Foreskin fibroblast (primary cell): ENCODE measurements at places on chromosomes 12 and 14.

GRCh38 chr14:58563978-58564377, 73.8 kb upstream of the DACT1 start:
- DNase-seq = no peak

DNA sequence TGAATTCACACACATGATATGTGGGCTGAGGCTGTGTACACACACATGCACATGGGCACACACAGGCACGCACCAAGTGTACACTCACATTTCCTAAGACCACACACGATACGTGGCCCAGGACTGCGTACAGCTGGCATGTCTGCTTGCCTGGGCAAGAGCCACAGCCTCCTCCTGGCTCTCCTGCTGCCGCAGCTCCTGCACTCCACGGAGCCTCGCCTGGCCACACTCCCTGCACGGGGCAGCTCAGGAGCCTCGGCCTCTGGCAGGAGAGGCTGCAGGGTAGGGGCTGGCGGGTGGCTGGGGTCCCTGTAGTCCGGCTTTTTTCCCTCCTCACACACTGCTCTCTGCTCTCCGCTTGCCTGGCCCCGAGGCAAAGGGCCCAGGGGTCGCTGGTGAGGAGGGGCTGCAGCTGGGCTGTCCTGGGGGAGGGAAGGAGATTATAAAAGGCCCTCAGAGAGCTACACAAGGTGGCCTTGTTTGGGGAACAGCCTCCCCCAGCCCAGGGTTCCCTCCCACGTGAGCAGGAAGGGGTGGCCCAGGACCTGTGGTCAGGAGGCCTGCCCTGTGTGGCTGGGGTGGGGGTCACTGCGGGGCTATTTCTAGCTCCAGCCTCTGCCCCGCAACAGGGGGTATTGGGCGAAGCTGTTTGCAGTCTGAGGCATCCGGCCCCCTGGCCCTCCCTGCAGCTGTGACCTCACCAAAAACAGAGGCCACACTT, 89.0 kb upstream of the SFSWAP start:
- DNase-seq = no peak

DNA sequence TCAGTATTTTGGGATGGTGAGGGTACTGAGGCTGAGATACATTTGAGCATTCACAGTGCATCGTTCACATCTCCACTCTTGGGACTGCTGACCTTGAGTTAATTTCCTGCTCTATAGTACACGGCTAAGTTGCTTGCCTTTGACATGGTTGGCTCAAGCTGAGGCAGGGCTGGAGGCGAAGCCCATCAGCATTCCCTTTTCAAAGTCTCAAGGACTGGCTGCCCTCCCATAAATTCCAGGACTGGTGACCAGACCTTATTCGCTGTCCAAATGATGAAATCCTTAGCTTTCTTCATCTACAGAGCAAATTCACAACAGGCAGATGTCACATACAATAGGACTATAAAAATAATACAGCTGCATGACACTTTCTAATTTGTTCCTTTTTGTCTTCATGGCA, 85.9 kb downstream of the SSPN start:
- peak; percentile 62 for DNase-seq

- no peak for DNase-seq
These were observed 606.5 kb downstream of the GALC start for GRCh38 chr14:87386524-87386923.

DNA sequence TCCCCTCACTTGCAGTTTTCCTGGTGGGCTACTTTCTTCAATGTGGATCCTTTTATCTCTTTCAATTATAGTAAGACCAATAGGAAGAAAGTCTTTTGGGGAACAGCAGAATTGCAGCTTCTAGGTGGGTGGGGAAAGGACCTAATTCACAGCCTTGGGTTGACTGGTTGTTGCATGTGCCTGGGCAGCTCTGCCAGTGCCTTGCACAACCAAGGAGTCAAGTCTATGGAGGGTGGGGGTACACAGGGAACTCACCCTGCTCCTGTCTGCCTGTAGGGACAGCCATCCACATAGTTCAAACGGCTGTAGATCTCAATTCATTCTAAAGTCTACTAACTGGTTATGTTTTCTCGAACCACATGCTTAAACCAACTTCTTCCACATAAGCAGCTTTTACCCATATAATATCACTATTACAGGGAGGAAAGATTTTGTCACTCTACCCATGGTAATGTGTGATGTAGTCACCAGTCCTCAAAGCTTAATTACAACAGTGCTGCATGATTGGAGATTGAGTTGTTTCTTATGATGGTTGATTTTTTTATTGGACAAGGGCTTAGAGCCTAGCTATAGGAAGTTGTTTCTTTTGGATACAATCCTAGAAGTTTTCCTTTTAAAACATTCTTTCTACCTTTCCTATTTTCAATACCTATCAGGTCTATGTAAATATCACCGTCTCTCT, 117.7 kb upstream of the FRMD6 start:
- DNase-seq = no peak

DNA sequence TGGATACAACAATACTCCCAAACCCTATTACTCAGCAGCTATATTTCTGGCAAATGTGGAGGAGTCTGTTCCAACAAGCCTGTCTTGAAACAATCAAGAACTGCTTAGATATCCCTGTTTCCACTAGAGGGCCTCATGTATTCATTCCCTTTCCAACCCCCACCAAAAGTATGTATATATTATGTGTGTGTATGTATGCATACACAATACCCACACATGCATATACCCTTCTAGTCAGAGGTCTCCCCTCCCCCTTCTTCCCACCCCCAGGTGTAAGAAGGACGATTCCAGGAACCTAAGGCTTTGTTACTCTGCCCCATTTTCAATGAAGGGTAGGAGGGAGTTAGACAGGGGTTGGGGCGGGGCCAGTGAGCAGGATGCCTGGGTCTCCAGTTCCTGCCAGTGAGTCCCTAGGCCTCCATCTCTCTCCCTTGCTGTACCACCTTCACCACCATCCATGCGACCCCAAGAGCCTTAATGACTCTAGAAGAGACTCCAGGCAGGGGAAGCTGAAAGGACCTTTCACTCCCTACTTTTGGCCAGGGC, at the start of gene DGKA:
Gene DGKA, plus strand, starts transcription at position 392 of the 546 bp plus-strand sequence. CDS start 5,342 bp downstream, outside the sequence.
- DNase-seq = peak; percentile 86

GRCh38 chr12:44771485-44772021, 104.6 kb downstream of the NELL2 start:
- no peak for DNase-seq

DNA sequence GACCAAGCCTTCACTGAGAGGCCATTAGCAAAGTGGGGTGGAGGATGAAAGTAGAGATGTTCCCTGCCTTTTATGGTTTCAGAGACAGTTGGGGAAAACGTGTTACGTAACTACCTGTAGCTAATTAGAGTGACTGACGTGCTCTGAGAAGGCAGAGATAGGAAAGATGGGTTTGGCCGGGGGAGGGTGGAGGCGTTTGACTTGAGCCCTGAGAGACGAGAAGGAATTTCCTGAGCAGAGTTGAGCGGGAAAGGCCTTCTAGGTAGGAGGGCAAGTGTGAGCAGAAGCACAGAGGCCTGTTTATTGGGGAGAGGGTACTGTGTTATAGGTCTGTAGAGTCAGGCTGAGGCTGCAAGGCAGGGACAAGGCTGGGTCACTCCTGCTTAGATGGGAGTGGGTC, 8.6 kb downstream of the TUNAR start:
- no peak for DNase-seq

DNA sequence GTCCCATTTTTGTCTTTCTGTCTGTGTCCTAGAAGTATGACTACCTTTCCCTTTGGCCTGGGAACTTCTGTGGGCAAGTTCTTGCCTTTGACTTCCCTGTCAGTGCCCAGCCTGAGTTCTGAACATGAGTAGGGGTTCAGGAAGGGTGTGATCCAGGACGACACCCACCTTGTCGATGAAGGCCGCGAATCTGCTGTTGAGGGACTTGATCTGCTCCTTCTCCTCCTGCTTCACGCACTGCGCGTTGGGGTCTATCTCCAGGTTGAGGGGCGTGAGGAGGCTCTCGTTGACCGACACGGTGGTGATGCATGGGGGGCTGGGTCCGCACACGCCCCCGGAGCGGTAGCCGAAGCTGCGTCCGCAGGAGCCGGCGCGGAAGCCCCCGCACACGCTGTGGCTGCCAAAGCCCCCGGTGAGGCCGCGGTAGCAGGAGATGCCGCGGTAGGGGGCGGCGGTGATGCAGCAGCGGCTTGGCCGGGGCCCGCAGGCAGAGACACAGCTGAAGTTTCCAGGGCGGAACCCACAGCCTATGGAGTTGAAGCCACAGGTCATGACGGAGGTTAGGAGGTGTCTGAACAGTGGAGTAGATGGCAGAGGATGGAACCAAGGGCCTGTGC, at the start of gene KRT83:
Gene KRT83, minus strand, starts transcription at position 615 of the 617 bp plus-strand sequence. Its CDS starts 63 bp downstream, at position 552.
- no peak for DNase-seq

GRCh38 chr12:100189636-100190394, 10.8 kb upstream of the ACTR6 start:
- no peak for DNase-seq

GRCh38 chr12:28578833-28579252, 388.6 kb downstream of the CCDC91 start:
- DNase-seq = peak; percentile 33

DNA sequence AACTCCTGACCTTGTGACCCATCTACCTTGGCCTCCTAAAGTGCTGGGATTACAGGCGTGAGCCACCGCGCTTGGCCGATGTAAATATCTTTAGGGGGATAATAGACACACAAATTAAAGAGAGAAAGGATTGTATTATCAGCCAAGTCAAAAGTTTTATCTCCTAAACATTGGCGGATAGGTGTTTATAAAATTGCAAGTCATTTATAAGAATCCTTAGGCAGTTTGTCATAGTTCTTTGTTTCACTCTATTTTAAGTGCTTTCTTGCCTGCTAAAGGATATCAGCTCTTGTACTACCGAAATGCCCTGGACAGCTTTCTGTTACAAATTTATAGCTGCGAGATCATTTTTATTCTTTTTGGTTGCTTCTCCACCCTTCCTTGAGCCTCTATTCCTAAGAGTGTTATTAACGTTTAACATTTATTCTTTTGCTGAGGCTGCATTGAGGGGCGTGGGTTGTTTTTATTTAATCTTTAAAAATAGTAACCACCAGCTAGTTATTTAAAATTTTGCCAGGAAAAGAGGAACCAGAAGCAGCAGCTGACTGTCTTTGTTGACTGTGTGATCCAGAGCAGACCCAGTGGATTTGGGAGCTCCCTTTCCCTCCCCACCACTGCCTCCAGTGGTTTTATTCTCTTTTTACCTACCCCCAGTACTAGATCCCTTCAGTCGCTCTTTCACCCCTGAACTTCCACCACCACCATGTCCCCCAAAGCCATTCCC, 106.4 kb downstream of the DIP2B start:
- DNase-seq = no peak

DNA sequence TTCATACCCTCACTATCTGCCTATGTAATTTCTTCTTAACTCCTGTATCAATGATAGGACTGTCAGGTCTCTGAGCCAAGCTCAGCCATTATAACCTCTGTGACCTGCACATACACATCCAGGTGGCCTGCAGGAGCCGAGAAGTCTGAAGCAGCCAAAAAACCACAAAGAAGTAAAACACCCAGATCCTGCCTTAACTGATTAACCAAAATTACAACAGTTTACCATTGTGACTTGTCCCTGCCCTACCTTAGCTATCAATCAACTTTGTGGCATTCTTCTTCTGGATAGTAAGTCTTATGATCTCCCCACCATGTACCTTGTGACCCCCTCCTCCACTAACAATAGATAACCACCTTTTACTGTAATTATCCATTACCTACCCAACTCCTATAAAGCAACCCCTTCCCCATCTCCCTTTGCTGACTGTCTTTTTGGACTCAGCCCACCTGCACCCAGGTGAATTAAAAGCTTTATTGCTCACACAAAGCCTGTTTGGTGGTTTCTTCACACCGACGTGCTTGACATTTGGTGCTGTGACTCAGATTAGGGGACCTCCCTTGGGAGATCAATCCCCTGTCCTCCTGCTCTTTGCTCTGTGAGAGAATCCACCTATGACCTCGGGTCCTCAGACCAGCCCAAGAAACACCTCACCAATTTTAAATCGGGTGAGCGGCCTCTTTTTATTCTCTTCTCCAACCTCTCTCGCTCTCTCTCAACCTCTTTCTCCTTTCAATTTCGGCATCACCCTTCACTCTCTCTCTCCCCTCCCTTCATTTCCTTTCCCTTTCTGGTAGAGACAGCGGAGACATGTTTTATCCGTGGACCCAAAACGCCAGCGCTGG, 11.5 kb upstream of the LGMN start:
- DNase-seq = no peak

DNA sequence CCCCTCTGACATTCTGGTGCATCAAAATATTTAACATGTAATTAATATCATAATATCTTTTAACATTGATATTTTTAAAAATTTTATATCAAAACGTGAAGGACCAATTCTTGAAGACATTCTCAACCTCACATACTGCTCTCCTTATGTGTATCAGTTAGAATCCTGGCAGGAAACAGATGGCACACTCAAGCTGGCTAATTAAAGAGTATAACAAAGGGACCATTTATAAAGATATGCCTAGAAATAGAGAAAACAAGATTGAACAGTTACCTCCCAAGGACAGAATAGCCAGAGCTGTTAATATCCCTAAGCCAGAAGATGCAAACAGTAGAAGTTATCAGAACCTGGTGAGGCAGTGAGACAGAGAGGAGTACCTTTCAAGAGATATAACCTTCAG, 368.7 kb downstream of the NELL2 start:
- DNase-seq = no peak

GRCh38 chr14:84688297-84689025, 841.5 kb upstream of the FLRT2 start:
- no peak for DNase-seq

DNA sequence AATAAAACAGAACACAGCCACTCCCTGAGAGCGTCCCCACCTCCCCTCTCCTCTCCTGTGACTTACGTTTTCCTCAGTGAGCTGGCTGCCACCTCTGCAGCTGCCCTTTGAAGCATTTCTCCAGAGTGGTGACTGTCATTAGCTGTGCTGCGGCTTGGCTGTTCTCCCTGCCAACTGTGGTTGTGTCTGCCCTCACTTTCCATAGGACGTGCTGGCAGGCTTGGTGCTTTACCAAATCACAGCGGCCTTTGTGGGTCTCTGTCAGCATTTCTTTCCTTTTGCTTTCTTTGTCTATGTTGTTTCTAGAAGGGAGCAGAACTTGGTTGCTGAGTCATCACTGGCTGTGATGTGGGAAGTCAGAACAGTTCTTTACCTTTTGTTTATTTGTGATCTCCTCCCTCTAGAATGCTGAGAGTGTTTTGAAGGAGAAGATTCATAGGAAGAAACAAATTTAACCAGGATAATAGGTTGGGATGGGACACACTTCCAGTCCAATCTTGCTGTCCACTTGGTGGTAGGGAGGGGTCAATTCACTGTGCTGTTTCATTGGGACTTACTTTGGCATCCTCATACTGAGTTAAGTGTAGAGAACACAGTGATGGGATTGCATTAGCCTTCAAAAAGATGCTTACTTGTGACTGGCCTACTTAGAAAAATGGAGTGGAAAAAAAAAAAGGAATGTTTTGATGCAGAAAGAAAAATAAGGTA, 88.2 kb downstream of the TMX1 start:
- DNase-seq = peak; percentile 65

DNA sequence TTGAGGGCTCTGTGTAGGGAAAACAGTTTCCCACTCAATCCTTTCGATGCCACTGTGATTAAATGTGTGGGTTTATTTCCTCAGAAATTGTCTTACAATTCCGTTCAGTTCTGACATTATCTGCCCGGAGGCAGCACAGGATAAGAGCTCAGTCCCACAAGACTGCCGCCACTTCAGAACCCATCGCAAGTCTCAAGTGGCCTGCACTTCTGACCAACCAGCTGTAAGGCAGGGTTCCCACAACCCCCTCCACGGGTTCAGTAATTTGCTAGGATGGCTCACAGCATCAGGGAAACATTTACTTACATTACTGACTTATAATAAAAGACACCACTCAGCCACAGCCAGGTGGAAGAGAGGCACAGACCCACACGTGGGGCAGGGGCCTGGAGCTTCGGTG, 17.2 kb downstream of the BDKRB2 start:
- DNase-seq = no peak

- DNase-seq = no peak
These were observed 55.2 kb downstream of the PELI2 start for GRCh38 chr14:56173365-56173922.
